Activated CD8-positive, alpha-beta T cell treated with anti-CD3 and anti-CD28 coated beads, Interleukin-2, amount 10 ng/mL, durations not matched to agents 7 days and 5 days (primary cell): ENCODE measurements at places on chromosomes 4 and X.
A peak's percentile ranks its signal among the peaks of the same experiment; 100 is the strongest.

GRCh38 chr4:145545538-145546174 lies 64.0 kb downstream of the SMAD1 start:
- DNase-seq: no peak

- DNase-seq: no peak
Observed at GRCh38 chr4:161419822-161420221, 744.0 kb downstream of the FSTL5 start.

- no peak for DNase-seq
Observed at GRCh38 chrX:24027086-24027485, at the start of gene KLHL15. Gene KLHL15, minus strand, starts transcription at chrX:24027186. Its CDS starts 20,493 bp downstream, at chrX:24006693.

DNA sequence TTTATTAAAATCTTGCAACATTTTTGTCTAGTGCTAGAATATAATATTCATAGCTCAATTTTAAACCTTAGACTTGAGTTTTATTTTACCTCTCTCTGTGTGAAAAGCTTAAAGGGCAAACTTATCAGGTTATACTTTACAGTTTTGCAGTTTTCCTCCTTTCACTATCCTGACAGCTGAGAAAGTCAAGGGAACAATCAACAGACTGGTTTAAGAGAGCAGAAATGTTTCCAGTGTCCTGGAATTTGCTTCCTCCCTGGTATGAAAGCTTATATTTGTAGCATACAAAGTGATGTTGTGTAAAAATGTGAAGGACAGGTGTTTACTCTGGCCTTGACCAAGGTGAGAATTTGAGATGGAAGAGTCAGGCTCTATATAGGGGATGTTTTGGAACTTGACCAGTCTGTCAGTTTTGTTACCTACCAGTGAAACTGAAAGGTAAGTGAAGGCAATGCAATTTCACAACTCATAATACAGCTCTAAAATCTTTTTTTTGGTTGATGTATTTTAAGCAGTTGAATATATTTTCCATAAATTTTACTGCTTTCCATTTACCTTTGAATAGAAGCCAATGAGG lies 64.6 kb downstream of the FHIP1A start:
- no peak for DNase-seq

- DNase-seq: no peak
Observed at GRCh38 chrX:65744965-65745364, 77.5 kb downstream of the MSN start.

GRCh38 chrX:9379697-9380551 lies 84.9 kb upstream of the TBL1X start:
- DNase-seq: peak; percentile 20

- DNase-seq: no peak
Observed at GRCh38 chrX:124289443-124289842, 43.0 kb upstream of the TEX13D start.

GRCh38 chrX:38999099-38999498 lies 197.8 kb downstream of the MID1IP1 start:
- DNase-seq: no peak

DNA sequence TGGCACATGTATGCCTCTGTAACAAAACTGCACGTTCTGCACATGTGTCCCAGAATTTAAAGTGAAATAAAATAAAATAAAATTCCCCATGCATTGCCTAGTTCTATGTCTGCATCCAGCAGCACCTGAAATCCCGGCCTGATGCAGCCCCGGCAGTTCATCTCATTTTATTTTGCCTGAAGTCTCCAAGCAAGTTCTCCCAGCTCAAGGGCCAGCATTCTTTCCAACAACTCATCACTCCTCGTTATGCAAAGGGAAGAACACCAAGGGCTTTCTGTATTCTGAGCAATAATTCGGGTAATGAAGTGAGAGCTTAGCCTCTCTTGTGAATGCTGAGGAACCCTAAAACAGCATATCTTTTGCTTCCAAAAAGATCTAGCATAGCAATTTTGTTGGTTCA lies 2.7 kb downstream of the ENPP6 start:
- no peak for DNase-seq

DNA sequence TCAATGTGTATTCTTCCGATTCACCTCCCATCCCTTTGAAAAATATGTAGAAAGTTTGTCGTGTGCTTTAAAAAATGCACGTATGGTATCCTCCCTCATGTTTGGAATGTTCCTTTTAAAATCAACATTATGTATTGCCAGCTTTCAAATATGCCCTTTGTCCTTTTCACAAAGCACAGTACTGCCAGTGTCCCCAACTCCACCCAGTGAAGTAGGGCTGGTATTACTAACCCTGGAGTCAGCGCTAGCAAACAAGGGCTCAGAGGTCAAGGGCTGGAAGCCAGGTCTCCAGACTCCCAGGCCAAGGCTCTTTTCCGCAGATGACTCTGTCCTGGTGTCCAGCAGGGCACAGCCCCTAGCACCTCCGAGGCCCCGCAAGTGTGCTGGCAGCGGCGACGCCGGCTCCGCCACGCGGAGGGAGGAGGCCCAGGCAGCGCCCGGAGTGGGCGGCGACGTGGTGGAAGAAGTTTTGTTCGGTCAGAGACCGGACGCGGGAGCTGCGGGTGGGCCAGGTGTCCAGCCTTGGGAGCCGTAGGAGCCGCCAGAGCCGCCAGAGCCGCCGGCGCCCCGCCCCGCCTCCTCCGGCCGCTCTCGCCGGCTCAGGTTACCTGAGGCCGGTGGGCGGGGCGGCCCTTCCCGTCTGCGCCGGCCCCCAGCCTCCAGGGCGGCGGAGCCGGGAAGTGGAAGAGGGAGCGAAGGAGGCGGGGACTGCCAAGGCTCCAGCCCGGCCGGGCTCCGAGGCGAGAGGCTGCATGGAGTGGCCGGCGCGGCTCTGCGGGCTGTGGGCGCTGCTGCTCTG lies at the start of gene IL13RA1:
Gene IL13RA1 (plus strand): TSS at position 720 of the 799 bp plus-strand sequence. CDS start 33 bp downstream, at position 753.
- no peak for DNase-seq

DNA sequence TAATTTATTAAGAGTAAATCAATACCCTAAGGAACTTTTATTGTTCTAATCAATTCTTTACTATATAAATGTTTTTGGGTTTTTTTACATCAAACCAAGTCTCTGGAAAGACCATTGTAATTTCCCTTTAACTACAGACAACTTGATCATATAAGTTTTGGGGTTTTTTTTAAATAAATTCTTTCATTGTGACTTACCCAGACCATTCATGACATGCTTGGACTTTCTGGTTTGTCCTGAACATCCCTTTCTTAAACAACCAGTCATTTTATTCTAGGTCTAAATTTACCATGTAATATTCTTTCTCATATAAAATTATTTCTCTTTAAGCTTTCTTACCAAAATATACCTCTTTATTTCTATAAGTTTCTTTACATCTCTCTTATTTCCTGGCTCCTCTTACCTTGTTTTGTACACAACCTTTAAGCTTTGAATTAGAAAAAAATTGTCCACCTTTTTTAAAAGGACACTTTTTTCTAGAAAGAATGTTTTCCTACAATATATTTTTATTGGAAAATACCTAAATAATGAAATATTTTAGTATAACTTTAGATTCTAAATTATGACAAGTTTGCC lies 8.4 kb downstream of the CNGA1 start:
- DNase-seq: no peak

- peak; percentile 48 for DNase-seq
Observed at GRCh38 chr4:16226816-16227461, 668 bp upstream of the TAPT1 start.

- DNase-seq: no peak
Observed at GRCh38 chrX:10929747-10930146, 181.4 kb upstream of the HCCS start.

DNA sequence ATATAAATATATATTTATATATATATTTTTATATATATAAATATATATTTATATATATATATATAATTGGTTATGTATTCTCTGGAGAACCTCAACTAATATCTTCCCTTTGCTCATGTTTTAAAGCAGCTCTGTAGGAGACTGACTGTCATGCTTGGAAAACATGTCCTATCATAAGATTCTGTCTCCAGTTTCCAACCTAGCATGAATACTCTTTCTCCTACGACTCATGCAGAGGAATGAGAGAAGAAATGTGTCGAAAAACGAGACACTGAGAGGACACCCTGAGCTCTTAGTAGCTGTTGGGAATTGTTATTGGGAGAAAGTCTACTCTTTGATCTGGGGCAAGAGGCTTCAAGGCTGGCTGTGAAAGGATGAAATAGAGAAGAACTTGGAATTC lies 166.5 kb upstream of the SLIT2 start:
- no peak for DNase-seq

- DNase-seq: no peak
Observed at GRCh38 chr4:180717451-180718033, 1525.7 kb upstream of the TENM3 start.

DNA sequence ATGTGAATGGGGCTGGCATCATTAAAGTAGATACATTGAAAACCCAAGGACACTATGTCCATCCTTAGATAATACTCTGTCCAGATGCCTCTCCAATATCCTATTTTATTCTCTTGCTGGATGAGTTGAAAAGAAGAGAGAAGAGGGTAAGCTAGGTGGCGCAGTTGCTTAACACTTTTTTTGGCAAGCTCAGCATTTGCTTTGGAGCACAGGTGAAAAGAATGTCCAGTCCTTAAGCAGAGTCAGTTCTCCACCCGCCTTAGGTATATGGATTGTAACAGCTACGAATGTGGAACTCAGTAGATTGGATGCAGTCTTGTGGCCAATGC lies 208.4 kb downstream of the NWD2 start:
- DNase-seq: peak; percentile 69

- no peak for DNase-seq
Observed at GRCh38 chr4:47736555-47736954, 101.3 kb downstream of the CORIN start.

GRCh38 chrX:23821847-23822246 lies 38.9 kb downstream of the SAT1 start:
- no peak for DNase-seq

DNA sequence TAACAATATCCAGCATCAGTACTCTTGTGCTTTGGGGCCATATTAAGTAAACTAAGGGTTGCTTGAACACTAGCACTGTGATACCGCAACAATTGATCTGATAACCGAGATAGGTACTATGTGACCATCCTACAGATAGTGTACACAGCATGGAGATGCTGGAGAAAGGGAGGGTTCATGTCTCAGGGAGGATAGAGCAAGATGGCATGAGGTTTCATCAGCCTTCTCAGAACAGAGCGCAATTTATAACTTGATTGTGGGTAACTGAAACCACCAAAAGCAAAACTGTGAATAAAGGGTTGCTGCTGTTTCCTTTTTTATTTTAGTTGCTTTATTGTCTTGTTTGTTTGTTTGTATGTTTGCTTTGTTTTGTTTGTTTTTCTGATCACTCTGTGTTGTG lies 1449.7 kb downstream of the PCDH7 start:
- DNase-seq: no peak

GRCh38 chrX:152635941-152636340 lies 1.8 kb upstream of the GABRQ start:
- DNase-seq: no peak

DNA sequence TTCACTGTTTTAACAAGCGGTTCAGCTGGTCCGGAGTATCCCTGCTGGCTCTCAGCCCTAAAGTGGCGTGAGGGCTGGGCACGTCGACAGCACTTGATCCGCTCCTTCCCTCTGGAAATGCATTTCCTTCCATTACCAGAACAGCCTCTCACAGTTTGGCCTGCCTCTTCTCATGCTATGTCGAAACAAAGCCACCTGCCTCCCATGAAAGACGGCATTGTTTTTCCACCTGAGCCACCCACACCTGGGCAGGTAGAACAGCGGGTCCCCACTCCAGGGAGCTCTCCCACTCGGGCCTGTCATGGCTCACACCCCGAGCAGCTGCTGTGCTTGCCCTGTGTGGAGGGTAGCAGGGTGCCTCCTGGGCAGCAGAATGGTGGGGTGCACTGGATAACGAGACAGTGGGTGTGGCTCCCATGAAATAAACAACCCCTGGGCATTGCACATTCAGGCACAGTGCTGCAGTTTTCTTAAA lies 86.2 kb downstream of the FHDC1 start:
- DNase-seq: no peak

DNA sequence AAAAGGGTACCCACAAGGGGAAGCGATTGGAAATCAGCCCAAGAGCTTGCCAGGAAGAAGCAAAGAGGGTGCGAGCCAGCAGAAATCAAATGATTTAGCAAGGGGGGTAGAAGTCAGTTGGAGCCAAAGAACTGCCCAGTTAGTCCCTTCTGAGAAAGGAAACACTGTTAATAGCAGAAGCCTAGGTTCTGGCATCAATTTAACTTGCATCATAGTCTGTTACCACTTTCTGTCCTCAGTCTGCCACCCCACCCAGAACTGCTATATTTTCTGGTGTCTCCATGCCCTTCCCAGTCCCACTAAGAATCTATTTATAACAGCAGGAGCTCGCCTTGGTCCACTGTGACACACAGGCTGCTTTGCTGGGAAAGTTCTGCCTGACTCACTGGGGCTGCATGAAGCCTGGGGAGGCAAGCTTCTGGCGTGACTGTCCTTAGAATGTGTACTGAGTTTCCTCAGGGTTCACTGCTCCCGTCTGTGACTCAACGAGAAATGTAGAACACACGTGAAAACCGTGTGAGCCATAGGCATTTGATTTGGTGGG lies 157.8 kb upstream of the TTC29 start:
- no peak for DNase-seq

DNA sequence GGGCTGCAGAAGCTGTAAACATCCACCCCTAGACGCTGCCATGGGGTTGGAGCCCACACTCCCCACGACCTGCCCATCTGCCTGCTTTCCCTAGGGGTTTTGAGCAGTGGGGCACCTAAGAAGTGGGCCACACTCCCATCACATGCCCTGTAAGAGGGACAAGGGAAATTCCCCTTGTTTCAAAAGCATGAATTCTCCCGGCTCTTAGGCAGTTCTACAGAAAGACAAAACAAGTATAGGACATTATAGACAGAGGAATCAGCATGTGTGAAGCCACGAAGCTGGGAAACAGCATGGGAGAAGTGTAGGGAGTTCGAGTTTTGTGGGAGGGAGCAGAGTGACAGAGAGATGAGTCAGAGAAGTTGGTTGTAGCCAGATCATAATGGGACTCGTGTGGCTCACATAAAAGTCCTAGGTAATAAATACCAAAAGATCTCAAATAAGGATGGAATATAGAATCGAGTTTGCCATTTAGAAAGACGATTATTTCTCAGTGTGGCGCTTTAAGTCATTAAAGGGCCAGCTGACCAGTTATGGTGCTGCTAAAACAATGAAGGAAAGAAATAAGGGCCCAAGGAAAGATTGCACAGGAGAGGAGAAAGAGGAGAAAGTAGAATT lies 23.9 kb downstream of the APOO start:
- no peak for DNase-seq

DNA sequence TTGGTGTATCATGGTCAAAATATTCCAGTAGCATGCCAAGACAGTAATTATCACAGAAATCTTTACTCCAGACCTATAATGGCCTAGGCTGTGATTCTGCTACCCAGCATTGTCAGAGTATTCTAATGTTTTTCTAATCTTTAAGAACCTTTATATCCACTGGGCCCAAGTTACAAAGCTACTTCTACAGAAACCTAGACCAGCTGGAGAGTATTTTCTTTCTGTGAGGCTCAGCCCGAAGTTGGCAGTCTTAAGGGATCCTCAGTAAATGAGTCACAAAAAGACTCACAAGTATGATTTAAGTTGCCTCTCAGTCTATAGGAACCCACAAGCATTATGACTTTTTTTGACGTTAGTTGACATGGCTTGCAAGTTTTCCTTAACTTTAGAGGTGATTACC lies 638.5 kb upstream of the FAM241A start:
- no peak for DNase-seq
